Sciatic nerve (tissue), 2 donors: ENCODE measurements at places on chromosomes 1 and 21. TPM values are rescaled to one million over a fixed set of nuclear protein-coding genes. Genes with fewer than 3 reads are reported as not detected.

DNA sequence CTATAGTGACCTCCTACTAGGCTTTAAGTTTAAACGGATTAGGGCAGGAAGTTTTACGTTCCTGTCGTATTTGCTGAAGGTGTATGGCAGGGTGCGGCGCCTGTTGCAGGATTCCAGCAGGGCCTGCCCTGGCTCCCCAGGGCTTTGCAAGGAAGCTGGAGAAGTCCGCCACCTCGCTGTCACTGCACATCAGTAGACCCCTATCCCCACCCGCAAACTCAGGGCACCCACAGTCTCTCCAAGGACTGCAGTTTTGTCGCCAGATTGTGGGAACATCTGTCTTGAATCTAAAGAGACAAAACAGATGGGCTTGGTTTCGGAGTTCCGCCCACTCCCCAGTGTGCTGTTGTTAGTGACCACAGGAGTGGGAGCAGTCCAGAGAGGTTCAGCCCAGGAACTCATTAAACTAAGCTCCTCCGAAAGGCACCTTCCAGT is 110.8 kb downstream of the CDC7 start:
- DNase-seq, result no peak

GRCh38 chr1:46524843-46525242 is 26.6 kb downstream of the KNCN start:
- DNase-seq, result no peak

DNA sequence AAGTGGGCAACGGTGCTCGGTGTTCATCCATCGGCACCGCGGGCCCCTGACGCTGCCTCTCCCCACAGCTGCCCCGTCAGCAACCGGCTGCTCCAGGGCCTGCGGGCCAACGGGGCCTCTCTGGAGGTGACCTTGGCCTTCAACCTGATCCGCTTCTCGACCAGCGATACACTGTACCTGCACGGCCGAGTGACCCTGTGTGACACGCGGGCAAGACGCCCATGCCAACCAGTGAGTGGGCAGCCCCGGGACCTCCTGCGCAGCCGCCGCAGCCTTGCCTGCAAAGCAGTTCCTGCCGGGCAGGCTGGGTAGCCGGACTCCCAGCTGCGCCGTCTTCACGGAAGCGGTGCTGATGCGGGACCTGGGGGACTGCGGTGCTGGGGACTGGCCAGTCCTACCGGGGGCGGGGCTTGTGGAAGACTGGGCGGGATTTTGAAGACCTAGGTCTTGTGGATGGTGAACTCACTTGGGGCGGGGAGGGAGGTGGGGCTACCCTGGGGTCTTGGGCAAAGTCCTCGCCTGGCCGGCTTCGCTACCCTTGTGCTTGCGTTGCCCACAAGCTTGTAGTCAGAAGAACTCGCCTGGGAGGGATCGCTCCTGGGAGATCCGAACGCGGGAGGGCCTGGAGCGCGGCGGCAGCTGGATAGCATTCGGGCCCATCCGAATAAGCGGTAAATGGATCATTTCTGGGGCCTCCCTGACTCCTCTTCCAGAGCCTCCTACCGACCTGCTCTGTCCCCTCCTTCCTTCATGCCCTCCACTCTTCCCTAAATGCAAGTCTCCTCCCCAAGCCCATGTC is 8.8 kb upstream of the CEP85 start:
- peak; percentile 71 for DNase-seq

GRCh38 chr1:14694589-14694988 is 96.1 kb downstream of the KAZN start:
- DNase-seq, result no peak

GRCh38 chr1:198575798-198576641 is 35.5 kb upstream of the ATP6V1G3 start:
- no peak for DNase-seq

DNA sequence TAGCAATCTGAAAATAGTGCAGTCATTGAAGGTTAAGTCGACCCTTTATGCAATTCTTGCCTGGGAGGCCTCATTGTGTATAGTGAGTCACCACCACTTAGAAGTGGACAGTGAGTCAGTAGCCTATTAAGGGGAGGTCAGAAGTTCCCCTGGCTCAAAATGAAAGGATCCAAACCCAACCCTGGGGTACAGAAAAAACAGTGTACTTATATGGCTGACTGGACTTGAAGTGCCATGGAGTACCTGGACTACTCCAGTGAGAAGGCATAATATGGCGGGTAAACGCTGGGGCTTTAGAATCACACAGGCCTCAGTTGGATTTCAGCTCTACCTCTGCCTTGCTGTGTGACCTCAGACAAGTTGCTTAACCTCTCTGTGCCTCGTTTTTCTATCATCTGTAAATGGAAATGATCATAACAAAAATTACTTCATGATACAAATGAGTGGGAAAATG is 2.2 kb upstream of the BCL9 start:
- DNase-seq, result no peak

- DNase-seq, result no peak
Measured at GRCh38 chr1:14945132-14946010, 208.2 kb upstream of the TMEM51 start.

DNA sequence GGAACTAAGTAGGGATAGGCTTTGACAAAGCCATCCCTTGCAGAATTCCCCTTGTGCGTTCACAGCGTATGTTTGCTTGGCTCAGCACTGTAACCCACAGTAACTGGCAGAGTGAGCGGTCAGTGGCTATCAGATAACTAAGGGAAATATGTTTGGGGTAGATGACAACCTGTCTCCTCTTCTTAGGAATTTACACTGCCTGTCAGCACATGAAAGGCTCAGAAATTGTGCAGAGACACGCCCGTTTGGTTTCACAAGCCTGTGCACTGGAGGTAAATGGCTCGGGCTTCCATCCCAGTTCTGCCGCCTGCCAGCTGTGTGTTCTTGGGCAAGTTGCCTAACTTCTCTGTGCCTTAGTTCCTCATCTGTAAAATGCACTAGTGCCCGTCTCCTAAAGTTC is 101.2 kb downstream of the PRDM2 start:
- DNase-seq, result no peak

- DNase-seq, result no peak
Measured at GRCh38 chr21:32917362-32918135, 108.2 kb upstream of the OLIG2 start.

- peak; percentile 93 for DNase-seq
Measured at GRCh38 chr1:44594871-44595735, 79.2 kb downstream of the TMEM53 start.

DNA sequence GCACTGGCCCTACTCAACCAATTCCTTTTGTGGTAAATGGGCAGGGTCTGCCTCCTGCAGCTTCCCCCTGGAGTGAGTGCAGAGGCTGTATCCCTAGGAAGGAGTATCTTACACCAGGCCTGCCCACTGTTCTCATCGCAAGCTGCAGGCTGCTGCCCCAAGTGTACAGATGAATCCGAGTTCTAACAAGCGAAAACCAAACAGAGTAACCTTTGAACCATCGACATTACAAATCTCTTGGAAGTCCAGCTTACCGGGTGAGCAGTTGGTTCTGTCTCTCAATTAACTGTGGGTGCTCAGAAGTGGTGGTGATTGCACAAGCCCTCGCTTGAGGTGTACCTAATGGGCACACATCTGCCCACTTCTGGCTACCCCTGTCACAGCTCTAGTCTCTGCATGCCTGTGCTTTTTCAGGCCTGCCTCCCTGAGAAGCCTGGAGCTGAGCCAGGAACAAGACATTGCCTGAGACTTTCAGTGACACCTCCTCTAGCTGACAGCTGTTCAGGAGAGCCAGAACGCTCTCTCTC is 22.7 kb downstream of the INAVA start:
- no peak for DNase-seq

DNA sequence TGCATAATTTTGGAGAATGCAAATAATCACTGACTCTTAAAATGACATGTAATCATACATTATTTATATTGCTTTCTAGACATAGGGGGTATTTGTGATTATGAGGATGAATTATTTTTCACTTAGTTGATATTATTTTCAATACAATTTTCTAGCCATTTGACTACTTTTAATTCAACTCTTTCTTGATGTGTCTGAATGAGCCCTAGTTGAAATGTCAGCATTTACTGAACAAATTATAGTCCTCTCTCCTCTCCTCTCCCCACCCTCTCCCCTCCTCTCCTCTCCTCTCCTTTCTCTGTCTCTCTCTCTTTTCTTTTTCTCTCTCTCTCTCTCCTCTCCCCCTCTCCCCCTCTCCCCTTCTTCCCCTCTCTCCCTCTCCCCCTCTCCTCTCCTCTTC is 194.6 kb downstream of the GPR52 start:
- no peak for DNase-seq

- DNase-seq, result no peak
Measured at GRCh38 chr1:31978843-31979400, 34.7 kb upstream of the KHDRBS1 start.

DNA sequence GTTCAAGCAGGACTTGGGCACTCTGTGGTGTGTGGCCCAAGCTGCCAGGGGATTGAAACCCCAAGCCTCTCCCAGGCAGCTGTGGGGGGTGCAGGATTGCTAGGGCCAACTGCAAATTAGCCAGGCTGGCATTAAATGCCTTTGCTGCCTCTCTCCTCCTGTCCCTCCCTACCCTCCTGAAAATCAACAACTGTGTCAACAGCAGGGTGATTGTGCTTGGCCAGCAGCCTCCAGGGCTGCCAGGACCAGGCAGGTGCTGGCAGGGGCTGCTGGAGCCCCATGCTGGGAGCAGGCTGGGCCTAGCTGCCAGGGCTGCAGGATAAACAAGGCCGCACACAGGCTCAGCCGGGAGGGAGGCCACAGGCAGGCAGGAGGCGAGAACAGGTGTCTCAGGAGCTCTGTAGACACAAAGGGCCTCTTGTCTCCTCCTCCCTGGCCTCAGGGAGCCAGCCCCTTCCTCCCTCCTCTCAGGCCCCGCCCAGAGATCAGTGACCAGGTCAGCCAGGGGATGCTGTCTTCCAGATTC is 11.4 kb downstream of the SOX13 start:
- no peak for DNase-seq

GRCh38 chr1:53172426-53173128 is 24.0 kb upstream of the CPT2 start:
- DNase-seq, result no peak

DNA sequence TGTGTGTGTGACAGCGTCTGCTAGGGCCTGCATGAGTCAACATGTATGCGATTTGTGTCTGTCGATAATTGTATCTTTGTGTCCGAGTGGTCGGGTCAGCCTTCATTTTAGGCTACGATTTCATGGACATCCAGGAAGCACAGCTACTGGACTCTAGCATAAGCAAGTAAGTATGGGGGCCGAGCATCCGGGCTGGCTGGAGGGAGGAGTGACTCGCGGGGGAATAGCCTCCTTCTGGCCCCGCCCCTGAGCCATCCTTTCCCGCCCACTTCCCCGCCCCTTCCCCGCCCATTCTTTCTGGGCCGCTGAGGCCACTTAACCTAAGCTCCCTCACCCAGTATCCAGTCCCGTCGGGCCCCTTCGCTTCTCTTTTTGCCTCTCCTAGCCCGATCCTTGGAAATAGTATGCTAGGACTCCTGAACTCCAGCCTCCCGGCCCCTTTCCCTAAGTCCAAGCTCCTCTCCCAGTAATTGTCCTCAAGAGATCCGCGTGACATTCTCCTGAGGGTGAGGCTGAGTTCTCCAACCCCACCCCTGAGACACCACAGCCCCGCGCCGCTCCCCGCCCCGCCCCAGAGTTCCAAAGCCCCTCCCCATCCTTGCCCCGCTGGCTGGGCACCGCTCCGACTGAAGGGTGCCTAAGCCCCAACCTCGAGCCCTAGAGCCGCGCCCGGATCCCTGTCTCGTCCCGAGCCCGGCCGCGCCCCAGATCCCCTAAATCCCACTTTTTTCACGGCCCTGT is 1.2 kb downstream of the MAP3K6 start:
- DNase-seq, result peak; percentile 95

DNA sequence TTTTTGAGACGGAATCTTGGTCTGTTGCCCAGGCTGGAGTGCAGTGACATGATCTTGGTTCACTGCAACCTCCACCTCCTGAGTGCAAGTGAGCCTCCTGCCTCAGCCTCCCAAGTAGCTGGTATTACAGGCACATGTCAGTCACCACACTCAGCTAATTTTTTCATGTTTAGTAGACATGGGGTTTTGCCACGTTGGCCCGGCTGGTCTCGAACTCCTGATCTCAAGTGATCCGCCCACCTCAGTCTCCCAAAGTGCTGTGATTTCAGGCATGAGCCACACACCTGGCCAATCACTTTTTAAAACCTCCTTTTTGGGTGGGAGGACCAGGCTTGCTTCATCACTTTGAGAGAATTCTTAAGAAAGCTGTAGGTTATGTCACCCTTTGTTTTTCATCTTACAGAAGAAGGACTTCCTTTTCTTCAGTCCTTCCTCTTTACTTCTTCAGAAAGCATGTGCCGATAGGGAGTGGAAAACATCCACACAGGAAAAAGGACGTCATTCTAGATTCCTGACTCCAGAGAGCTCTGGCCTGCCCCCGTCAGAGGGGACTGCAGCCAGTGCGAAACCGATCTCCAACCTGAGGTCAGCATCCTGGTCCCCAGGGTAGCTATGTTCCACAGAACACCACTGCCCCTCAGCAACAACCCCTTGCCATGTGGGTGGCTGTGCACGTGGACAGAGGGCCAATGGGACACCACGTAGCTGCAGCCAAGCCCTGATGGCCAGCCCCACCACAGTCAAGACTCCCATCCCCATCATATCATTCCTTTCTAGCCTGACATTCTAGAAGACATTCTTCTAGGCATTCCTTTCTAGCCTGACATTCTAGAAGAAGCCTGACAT is 21.9 kb downstream of the NCF2 start:
- DNase-seq, result no peak

GRCh38 chr1:43463479-43463878 is 9.7 kb upstream of the HYI start:
- DNase-seq, result no peak

DNA sequence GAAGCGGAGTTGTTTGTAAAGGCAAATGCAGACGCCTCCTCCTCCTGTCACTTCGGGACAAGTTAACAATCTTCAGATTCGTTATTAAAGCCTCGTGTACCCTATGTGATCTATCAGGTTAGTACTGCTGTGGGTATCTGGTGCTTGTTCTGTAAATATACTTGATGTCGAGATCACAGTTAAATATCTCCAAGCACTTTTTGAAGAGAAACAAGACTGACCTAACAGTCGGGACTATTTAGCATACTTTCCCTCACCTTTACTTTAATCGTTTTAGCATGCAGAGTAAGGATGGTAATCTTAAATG is 710 bp downstream of the KLHL20 start:
- DNase-seq, result no peak

DNA sequence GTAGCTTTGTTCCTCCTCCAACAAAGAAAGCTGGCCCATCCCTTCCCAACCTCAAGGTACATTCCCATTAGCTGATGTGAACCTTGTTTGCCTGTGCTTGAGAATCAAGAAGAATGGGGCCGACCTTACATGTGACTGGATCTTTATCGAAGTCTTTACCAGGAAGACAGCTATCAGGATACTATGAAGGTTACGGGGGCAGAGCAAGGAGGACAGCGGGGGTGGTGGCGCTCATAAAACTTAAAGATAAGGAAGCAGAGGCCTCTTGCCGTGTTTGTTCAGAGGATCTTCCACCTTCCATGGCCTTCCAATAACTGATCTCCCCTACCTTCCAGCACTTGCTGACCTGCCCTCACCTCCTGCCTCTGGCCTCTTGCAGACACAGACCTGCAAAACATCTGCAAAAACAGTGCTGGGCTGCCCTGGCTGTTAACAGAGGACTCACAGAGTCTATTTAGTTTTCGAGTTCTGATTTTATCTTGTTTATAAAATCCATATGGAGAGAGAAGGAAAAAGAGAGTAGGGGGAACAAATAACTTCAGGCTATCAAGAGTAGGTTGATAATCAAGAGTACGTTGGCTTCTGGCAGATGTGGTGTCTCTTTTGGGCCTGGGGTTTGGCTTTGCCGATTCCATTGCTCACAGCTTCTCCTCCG is 198.0 kb downstream of the HUNK start:
- DNase-seq, result no peak

The FBXO2 gene
- total RNA-seq, result 24.7 TPM

The PIGR gene
- 0.49 TPM for total RNA-seq

The FAM43B gene
- total RNA-seq, result 0.18 TPM

The TMEM125 gene
- 3.2 TPM for total RNA-seq

The EFHD2 gene
- total RNA-seq, result 28.7 TPM

The SYCP1 gene
- not detected for total RNA-seq

The GSTM3 gene
- 104 TPM for total RNA-seq

The DDR2 gene
- 132 TPM for total RNA-seq

The PLA2G4A gene
- total RNA-seq, result 4.8 TPM
